NCI-H2107 (cell line): ENCODE measurements at places on chromosomes 2 and 18.

DNA sequence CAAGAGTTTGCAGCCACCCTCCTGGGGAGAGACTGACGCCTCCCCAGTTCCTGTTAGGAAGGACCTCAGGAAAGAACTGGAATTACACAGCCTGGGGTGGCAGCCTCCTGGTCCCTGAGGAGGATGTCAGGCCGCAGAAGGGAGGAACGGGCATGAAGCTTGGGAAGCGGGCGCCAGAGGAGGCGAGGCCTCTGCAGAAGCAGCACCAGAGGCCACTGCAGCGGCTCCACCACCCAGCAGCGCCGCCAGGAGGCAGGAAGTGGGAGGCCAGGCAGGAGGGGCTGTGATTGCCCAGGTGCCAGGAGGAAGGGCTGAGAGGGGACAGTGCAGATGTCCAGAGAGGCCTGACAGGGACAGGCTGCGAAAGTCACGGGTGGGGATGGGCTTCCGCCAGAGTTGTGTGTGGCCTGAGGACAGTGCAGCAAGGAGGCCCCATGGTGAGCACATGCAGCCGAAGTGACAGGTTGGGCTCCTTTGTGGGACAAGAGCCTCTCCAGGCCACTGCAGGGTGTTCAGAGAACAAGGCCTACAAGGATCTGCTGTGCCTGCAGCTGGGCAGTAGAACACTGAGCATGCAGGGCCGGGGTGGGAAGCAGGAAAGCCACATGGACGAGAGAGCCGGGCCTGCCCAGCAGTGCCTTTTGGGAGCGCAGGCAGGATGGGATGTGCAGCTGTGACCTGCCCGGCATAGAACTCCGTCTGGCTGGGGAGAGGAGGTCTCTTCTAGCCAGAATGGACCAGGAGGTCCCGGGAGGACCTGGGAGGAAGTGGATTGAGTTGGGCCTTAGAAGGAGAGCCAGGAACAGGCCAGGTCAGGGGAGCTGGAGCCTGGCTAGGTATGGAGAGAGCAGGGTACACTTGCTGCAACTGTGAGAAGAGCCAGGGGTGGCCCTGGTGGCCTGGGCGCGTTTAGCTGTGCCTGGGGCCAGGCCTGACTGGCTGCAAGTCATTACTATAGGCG lies 39.1 kb upstream of the ALPP start:
- DNase-seq = no peak

- DNase-seq = no peak
Measured at GRCh38 chr18:55444536-55444935, 143.5 kb downstream of the TCF4 start.

DNA sequence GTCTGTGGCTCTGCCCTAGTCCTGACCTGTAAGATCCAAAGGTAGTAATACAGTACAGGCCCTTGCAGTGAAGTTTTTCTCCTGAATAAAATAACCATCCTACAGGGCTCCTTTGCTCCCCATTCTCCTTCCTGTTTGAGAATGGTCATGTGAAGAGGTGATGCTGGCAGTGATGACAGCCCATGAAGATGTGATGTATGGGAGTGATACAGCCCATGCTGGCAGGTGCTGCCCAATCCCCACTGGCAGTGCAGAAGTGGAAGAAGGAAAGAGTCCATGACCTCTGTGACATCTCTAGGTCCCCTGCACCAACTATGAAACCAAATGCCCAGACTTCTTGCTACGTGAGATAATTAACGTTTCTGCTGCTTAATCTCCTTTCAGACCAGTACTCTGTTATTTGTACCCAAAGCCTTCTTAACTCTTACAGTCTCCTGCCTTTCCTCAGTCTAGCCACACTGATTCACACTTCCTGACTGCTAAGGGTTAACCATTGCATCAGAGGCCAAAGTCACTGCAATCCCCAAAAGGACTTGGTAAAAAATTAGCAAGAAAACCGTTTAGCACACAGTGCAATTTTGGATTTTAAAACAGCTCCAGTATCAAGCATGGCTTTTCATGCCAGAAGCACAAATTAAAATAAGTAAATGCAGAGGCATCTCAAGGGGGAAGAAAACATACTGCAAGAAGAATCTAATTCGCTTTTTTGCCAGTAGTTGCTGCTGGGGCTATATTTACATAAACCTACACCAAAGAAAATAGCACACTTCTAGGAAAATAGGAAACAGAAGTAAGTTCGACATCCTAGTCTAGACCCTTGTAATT lies 98.0 kb downstream of the STK39 start:
- no peak for DNase-seq

GRCh38 chr18:77059294-77059916 lies 73.2 kb downstream of the MBP start:
- peak; percentile 26 for DNase-seq

DNA sequence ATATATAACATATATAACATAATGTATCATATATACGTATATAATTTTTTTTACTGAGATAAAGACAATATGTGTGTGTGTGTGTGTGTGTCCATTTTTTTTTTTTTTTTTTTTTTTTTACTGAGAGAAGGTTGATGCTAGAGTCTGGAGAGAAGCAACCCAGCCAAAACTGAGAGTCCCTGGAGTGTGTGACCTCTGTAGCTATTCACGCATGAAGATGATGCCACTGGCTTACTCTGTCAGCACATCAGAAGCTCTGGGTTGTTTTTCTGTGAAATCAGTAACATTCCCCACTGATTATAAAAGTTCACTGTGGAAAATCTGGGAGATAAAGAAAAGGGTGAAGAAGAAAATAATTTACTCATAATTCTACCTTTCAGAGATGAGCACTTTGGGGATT lies 27.2 kb downstream of the CCDC195 start:
- no peak for DNase-seq
